ENCODE measurements at places on chromosomes 3 and 15.
A peak's percentile ranks its signal among the peaks of the same experiment; 100 is the strongest.

DNA sequence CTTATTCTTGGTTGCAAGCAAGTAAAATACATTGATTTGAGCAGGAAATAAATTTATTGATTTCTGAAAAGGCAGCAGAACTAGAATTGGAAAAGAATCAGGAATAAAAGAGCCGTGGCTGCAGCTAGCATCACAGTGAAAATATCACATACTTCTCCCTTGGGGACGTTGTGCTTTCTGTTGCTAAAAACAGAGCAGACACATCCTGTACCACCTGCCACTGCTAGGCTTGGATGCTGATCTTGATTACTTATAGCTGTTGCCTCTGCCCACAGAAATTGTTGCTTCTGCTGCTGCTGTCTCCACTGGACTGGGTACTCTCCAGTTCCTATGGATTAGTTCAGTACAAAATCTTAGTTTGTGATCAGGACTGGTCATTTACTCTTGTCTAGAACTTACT lies 283.8 kb downstream of the C3orf38 start:
- peak; percentile 39 for DNase-seq

DNA sequence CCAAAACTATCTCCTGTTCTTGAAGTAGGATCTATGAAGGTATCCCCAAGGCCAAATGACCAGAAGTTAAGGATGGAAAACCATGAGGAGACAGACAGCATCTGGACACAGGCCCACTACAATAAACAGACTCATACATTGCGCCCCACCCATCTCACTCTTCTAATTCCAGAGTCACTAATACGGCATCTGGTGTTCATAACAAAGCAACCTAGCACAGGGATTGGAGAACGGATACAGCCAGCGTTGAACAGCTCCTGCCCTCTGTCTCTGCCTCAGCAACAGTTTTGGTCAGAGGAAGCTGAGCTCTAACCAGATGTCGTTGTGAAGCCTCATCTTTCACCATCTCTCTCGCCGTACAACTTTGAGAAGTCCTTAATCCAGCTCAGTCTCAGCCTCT lies 44.5 kb upstream of the CCDC80 start:
- DNase-seq: no peak

DNA sequence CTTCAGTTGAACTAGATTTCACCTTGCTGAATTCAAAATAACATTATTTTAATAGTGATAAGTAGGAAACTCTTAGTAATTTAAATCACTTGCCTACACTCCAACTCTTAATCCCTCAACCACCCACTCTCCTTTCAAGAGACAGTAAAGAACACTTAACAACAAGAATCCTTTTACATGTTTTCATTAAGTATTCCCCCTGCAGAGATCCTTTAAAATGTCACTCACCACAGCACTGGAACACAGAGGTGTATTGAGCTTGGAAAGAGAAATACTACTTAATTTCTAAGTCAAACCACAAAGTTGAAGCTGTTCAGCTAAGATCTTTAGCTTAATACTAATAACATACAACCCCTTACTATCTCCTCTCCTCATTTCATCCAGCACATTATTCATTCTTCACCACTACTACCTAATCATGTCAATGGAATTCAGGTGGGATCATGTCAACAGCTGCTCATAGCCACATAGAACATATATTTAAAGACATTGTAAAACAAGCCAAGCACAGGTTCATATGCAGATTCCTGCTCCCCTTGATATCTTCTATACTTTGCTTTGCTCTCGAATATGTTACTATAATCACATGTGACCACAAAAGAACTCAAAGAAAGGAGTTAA lies 40.5 kb downstream of the IMPG2 start:
- DNase-seq: no peak

- DNase-seq: peak; percentile 77
Observed at GRCh38 chr3:66394019-66394752, 106.6 kb downstream of the LRIG1 start.

- DNase-seq: no peak
Observed at GRCh38 chr3:191774485-191774884, 313.5 kb downstream of the PYDC2 start.

DNA sequence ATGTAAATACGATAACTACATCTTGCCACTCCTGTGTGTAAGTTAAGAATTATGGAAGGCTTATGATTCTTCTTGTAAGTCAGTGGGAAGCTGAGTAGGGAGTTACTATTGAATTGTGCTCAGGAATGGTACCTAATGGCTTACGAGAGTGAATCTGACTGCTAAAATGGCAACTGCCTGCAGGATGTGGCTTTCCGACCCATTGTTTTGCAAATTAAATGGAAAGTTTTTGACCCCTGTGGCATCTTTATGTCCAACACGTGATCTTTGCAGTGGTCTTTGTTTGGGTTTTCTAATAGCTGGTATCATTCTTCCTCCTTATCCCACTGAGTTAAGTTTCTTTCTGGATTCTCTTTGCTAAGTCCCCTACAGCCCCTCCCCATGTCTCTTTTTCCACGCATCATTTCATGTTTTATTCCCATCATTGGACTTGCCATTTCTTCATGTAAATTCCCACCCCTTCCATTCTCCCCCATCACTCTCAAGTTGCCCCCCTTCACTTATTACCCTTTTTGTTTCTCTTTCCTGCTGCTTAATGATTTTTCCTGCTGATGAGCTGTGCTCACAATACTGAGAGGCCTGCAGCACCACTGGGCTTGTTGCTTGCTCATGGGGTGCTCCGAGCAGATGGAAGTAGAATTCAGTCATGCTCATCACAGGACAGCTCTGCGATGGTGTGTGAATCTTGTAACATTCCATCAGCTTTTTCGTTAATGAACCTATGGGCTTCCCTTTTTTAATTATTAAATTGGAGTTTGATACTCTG lies 428.2 kb upstream of the IL12A start:
- no peak for DNase-seq

DNA sequence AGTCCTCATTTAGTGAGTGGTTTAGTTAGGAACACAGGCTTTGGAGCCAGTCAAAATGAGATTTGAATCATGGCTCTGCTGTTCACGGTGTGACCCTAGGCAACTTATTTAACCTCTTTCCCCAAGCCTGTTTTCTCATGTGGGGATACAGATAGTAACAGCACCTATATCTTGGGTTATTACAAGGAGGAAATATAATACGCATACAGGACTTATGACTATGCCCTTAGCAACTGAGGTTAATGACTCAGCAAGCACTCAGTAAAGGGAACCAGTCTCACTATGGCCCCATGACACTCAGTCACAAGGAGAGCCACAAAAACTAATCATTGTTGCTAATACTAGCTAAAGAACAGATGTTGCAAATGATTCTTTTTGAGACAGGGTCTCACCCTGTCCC lies 45.9 kb downstream of the SUMF1 start:
- no peak for DNase-seq

DNA sequence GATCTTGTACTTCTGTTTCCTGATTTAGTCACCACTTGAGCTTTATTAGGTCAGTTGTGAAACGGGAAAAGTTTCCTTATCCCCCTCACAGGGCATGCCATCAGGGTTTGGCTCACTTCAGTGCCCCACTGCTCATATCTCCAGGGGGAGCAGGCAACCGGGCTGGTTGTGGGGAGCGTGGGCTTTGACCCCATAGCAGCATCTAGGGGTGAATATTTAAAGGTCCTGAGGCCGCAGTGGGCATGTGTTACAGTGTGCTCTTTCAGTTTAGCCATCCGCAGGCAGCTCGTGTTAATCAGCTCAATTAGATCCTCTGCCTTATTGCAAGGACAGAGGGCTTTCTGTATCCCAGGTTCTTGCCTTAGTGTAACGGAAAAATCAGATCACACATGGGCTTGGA lies 71.9 kb downstream of the MRPL46 start:
- DNase-seq: no peak

DNA sequence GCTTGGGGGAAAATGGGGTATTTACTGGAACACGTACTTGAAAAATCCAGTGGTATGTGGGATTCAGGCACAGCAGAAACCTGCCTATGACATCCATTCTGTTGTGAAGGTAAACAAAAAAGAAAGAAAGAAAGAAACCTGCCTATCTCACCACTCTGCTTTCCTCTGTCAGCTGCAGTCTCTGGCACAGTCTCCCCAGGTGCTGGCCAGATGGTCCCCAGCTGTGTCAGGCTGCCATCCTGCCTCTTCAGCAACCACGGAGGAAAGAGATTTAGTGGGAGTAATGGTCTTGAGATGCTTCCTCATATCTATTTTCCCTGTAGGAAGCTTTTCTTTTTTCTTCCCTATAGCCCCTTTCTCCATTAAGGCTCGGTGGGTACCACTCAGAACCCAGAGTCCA lies 2.5 kb upstream of the PXYLP1 start:
- peak; percentile 61 for DNase-seq

DNA sequence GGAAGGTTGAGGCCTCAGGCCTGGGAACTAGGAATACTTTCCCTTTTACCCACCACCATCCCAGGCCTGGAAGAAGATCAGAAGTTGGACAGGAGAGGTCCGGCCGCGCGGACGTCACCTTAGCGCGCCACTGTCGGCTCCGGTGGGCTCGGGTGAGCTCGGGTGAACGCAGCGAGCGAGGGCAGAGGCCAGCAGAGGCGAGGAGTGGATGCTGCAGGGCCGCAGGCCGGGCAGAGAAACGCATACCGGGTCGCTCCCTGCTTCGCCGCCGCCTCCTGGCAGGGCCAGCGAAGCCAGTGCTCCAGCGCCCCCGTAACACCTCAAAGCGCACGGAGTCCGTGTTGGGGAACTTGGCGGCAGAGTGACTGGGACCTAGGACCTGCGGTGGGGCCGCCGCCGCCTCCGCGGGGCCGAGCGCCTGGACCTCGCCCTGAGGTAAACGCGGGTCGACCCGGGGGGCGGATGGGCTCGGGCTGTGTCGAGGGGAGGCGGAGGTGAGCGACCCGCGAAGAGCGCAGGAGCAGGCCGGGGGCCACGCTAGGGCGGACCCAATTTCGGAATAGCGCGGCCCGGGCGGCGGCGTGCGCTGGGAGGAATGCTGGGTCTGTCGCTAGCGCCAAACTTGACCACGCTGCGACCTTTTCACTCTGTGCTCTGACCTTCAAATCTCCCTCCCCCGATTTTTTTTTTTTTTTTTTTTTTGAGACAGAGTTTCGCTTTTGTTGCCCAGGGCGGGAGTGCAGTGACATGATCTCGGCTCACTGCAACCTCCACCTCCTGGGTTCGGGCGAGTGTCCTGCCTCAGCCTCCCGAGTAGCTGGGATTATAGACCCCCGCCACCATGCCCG lies 1.6 kb downstream of the CYP11A1 start:
- no peak for DNase-seq

DNA sequence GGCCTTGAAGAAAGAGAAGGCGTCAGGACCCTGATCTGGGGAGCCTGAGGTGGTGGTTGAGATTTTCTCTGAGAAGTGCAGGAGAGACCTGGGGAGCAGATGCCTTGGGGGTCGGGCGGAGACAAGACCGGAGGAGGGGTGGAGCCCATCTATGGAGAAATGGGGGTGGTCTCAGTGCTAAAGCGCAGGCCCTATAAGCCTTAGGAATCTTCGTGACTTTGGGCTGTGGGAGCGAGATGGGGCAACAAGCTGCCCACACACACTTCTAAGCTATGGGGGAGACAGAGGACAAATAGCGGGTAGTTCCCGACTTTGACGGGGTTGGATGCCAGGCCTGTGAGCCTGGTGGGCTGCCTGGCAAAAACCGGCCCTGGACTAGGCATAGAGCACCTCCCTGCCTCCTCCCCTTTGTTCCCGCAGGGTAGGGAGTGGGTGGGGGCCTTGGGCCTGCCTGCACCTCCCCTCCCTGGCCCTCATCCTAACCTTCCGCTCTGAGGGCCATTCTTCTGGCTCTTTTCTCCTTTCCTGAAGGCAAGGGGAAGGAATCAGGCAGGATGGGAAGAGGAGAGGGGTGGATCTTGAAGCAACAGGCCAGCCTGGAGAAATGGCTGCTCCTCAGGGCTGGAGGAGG lies 880 bp downstream of the NISCH start:
- DNase-seq: peak; percentile 58

GRCh38 chr3:145893331-145893730 lies 267.7 kb downstream of the PLOD2 start:
- DNase-seq: no peak

GRCh38 chr15:53675832-53676231 lies 83.6 kb downstream of the WDR72 start:
- no peak for DNase-seq

GRCh38 chr3:14429237-14429636 lies 26.8 kb downstream of the SLC6A6 start:
- no peak for DNase-seq

- peak; percentile 47 for DNase-seq
Observed at GRCh38 chr3:45659661-45660566, 29.3 kb upstream of the SACM1L start.

- no peak for DNase-seq
Observed at GRCh38 chr15:92392462-92392861, 1.2 kb upstream of the ST8SIA2 start.

DNA sequence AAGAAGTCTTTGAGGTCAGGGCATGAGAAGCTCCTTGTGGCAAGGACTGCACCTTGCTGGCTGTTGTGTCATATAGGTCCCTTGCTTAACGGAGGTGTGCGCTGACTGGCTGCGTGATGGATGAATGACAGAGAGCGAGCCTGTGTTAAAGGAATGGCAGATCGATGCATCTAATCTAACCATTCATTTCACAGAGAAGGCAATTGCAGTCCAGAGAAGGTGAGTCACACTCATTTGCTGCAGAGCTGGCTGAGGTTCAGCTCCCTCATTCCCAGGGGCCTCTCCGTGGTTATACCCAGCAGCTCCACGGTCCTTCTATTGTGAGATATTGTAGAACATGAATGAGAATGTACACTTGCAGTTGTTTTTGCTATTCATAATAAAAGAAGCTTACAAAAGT lies 289.3 kb downstream of the EPHB1 start:
- DNase-seq: no peak

DNA sequence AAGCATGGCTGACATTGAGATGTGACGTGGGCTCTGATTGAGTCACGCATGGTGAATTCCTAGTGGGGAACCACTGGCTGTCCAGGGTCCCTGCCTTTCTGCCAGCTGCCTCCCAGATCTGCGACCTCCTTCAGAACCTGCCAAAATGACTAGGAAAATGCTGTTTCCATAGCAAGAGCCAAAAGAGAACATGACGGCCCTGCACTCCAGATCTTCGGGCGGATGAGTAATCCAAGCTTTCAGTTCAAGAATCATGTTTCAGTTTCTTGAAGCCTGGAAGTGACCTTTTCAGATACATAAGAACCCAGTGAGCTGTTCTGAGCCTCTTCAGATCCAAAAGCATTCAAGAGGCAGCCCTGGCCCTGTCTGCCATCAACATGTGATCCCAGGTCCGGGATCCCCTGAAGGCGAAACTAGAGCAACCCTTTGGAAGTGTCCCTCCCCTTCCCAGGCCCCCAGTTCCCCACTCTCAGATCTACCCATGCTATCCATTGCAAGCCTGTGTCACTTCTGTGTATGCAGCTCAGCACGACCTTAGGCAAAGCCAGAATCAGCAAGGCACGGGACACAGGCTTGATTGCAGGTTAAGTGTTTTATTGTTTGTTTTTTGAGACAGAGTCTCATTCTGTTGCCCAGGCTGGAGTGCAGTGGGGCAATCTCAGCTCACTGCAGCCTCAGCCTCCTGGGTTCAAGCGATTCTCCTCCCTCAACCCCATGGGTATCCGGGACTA lies 19.7 kb downstream of the ANKRD63 start:
- no peak for DNase-seq

- no peak for DNase-seq
Observed at GRCh38 chr3:56294286-56294685, 174.0 kb downstream of the ERC2 start.

Measured in DND-41 (cell line).